Stimulated activated CD4-positive, alpha-beta T cell treated with anti-CD3 and anti-CD28 coated beads, Interleukin-2, amount 100 ng/mL, for 48 hours (primary cell): ENCODE measurements at places on chromosomes 2 and 18.

DNA sequence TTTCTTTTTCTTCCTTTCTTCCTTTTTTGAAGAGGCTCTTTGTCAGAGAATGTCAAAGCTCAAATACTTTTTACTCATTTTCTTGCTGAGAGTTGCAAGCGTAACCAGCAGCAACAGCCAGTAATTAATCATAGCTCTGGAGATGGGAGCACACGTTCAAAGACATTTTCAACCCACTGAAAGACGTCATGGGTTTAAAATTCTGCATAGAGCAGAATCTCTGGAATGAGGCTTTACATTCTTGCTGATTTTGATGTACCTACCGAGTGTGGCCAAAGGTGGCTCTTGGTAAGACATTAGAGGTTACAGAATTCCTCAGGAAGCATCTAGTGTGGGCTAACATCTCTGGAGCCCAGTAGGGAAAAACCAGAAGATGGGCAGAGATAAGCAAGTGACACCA is 292.5 kb downstream of the MTX2 start:
- DNase-seq, result no peak

GRCh38 chr2:239204136-239204875 is 196.5 kb downstream of the HDAC4 start:
- DNase-seq, result no peak

GRCh38 chr2:120626566-120626965 is 109.1 kb upstream of the GLI2 start:
- no peak for DNase-seq

DNA sequence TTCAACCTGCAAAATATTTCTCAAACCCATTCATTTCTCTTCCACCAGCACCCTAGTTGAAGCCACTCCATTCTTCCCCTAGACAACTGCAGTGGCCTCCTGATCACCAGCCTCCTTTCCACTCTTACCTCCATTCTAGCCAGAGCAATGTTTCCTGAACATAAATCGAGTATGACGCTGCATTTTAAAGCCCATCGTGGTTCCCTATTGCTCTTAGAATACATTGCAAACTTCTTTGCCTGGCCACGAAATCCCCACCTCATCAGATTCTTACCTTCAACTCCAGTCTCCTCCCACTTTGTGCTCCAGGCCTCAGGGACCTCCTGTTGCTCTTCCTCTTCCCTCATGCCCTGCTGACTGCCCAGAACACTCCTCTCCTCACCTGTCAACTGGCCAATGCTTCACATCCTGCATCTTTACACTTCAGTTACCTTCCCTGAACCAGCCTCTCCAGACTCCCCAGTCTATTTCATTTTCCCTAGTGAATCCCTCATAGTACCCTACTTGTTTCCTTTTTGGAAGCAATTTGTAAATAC is 176.5 kb upstream of the CTAGE1 start:
- DNase-seq, result no peak

GRCh38 chr2:69011611-69012157 is 1.3 kb upstream of the ANTXR1 start:
- no peak for DNase-seq

DNA sequence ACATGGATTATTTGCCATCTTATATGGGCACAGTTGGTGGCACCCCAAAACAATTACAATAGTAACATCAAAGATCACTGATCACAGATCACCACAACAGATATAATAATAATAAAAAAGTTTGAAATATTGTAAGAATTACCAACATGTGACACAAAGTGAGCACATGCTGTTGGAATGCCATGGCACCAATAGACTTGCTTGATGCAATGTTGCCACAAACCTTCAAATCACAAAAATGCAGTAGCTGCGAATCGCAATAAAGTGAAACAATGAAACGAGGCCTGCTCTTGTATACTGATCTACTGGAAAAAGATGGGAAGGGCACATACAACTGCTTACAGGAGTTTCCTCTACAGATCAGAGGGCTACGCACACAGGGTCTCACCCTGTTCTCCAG is 32.2 kb upstream of the AMMECR1L start:
- DNase-seq, result no peak

- DNase-seq, result no peak
These were observed 54.6 kb downstream of the BAZ2B start for GRCh38 chr2:159561786-159562185.

GRCh38 chr18:389658-390357 is 110.7 kb downstream of the COLEC12 start:
- DNase-seq, result no peak

- no peak for DNase-seq
These were observed 281.4 kb upstream of the CELF4 start for GRCh38 chr18:37846996-37847395.

GRCh38 chr2:137237055-137237454 is 471.7 kb downstream of the THSD7B start:
- no peak for DNase-seq

- no peak for DNase-seq
These were observed 84.6 kb downstream of the DNMT3A start for GRCh38 chr2:25257032-25257552.

GRCh38 chr18:37493352-37493935 is 72.2 kb downstream of the CELF4 start:
- no peak for DNase-seq

DNA sequence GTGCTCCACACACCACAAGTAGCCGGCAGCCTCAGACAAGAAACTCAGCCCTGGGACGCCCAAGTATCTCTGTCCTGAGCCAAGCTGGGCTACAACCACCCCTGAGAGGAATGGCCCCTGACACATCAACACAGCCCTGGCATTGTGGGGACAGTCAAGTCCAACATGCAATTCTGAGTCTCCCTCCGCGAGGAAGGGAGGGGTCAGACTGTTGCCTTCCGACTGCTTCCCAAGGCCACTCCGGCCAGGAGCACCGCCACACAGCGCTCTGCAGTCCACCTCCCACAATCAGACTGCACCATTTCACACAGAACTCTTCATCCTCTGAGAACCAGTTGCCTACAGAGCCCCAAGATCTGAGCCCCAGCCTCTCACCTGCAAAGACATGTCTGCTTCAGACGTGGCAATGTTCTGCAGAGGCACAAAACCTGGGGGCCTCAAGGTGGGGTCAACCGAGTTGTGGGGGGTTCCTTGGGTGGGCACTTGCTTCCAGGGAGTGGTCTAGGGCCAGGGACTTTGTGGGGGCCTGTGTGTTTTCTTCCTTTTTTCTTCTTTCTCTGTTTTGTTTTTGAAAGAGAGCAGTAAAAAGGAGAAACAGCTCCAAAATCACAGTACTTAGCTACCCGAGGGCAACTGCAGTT is 76.7 kb upstream of the SALL3 start:
- DNase-seq, result no peak

DNA sequence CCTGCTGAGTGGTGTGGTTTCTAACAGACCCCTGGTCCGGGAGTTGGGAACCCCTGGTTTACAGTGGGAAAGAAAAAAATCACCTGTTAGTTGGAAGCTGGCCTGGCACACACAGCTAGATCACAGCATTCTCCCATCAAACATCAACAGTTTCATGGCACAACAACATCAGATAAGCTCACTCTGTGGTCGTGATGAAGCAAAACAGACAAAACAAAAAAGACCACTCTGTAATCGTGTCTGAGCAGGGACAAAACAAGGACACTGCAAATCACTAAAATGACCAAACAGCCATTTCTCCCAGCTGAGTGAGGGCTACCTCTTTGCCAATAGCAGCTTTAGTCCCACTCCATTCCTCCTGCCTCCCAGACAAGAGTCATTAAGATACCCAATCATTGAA is 9.0 kb upstream of the IMPACT start:
- DNase-seq, result no peak

DNA sequence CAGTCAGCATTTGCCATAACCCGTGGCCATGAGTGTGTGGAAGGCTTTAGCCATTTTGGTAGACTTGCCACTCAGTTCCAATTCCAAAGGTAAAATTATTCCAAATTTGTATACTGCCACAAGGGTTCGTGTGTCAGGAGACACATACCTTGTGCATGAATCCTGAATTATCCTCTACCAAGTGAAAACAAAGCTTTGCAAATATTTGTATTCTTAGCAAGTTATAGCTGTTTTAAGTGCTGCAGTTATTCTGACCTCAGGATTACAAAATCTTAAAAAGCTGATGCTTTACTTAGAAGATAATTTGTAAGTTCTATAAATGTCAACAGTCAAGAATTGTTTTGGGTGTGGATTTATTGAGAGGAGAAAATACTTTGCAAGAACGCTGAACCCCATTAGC is 100.6 kb downstream of the ANTXR1 start:
- no peak for DNase-seq

DNA sequence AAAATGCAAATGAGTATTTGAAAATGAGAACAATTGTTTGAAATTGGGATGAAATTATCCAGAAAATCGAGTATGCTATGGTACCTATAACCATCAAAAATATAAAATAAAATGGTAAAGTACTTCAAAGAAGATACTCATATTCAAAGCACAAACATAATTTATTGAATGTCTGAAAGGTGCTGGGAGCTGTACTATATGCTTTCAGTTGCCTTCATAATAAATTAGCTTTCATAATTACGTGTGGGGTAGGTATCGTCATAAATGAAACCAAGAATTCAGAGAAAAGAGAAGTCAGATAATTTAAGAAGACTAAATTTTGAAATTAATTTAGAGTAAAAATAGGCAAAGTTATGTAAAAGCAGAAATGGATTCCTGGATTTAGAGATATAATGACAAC is 721.9 kb upstream of the ACVR2A start:
- DNase-seq, result no peak

DNA sequence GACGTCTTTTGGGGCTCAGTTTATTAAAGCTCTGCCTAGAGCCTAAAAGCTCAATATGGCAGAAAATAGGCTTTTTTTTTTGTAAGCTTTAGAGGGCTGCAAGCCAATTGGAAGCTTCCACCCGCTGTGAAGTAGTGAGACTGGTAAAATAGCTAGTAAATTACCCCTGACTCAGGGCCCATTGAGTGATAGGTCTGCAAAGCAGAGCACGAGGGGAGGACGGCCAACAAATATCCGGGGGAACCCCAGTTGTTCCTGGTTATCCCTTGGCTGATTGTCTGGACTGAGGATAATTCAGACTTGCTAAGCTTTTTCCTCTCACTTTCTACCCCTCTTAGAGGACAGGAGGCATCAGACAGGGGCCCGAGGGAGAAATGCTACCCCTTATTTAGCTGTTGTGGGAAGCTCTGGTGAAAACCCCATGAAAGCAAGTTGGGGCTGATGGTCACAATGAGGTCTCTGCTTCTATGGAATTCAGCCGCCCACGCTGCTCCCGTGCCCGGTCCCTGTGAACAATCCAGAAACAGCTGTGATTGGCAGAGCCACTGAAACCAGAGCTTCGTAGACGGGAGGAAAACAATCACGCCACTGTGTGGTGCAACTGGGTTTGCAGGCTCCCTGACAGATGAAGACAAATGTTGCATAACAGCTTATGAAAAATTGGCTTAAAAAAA is 141.9 kb upstream of the LGALSL start:
- no peak for DNase-seq

GRCh38 chr18:76943542-76944339 is 121.4 kb downstream of the ZNF236 start:
- DNase-seq, result no peak

DNA sequence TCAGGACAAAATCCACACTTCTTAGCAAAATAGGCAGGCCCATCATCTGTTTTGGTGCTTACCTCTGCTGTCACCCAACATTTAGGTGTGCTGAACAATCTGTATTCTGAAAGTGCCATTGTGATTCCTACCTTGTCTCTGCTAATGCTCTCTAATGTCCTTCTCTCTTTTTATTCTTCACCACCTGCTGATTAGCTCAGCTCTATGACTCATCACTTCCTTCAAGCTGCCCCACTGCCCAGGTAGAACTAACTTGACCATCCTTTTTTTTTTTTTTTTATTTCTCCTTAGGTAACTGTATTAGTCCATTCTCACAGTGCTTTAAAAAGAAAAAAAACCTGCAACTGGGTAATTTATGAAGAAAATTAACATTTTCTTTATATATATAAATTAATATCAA is 478.7 kb upstream of the POU3F3 start:
- no peak for DNase-seq

DNA sequence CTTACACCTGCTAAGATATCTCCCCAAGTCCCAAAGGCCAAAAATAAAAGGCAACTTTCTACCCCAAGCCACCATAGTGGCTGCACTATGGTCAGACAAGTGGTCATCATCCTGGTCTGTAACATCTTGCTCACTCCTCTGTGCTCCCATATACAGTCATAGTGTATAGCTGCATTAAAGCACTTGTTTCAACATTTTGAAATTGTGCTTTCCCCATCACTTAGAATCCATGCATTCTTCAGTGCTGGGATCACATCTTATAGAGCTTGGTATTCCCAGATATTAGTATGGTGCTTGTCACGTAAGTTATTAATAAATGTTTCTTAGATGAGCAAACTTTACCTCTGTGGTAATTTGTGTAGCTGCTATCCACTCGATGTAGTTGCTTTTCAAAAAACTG is 40.4 kb upstream of the CDC42EP3 start:
- no peak for DNase-seq

- no peak for DNase-seq
These were observed 25.8 kb upstream of the ERICH2 start for GRCh38 chr2:170744248-170745002.

GRCh38 chr2:42337356-42337820 is 23.6 kb downstream of the COX7A2L start:
- no peak for DNase-seq

DNA sequence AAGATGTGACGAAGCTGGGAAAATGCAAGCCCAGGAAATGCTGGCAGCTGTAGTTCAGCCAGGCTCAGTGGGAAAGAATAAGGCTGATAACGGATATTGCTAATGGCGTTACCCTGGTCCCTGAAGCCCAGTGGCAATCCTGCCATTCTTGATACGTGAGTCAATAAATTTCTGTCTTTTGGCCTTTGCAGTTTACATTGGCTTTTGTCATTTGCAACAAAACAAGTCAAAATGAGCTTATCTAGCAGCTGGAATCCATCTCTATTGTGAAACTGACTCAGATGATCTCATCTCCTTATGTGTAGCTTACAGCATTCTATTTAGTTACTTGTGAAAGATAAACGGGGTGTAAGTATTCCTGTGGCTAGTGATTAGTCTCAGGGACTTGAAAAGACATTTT is 43.8 kb downstream of the ARL6IP6 start:
- no peak for DNase-seq

DNA sequence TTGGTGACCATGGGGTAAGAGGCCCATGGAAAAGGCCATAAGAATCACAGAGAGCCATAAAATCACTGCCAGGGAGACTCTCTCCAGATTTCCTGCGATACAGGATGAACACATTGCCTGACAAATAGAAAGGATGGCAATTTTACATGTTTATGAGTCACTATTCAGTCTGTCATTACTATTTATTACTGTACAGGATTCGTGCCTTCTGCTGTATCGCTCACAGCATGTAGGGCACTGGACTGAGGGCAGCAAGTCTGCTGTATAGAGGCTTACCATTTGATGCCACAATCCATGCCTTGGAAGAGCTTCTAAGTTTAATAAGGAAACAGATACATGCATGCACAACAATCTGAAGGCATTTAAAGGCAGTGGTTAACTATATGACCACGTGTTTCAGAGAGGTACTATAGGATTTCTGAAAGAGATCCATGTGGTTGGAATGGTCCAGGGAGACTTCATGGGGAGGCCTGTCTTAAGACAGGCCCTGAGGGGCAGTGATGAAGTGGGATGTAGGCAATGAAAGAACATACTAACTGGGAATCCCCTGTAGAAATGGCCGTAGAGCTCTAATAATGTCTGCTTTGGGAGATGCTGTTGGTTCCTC is 702.4 kb upstream of the RAB6C start:
- DNase-seq, result no peak
